H9 (cell line): ENCODE measurements at places on chromosomes 1 and 21. TPM values are rescaled to one million over a fixed set of nuclear protein-coding genes. Genes with fewer than 3 reads are reported as not detected.

- H3K27ac ChIP-seq, result no peak overlapping the region
- H3K27me3 ChIP-seq, result no peaks in the 10 kb centered on the region
- H3K4me3 ChIP-seq, result no peak overlapping the region
- DNase-seq, result no peak
Observed at GRCh38 chr1:118290046-118290445, 105.0 kb upstream of the SPAG17 start.

DNA sequence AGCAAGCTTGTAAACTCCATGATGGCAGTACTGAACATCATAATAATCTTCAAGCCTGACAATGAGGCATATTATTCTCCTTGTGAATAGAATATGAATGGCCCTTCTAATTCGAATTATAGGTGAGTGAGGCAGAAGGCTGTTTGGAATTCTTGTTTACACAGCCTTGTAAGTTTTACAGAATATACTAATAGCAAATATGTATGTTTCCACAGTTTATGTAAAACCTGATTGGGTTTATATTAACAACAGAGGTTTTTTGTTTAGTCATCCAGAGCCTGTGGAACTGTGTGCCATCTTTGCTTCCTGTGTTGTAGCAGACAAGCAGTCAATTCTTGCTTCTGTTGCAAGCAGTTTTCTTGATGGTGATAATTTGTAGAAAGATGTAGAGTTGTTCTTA is 8.0 kb downstream of the OSBPL9 start:
- no peak overlapping the region for H3K27ac ChIP-seq
- DNase-seq, result no peak
- no peaks in the 10 kb centered on the region for H3K36me3 ChIP-seq
- H3K4me3 ChIP-seq, result no peak overlapping the region

- no peaks in the 10 kb centered on the region for H3K36me3 ChIP-seq
- H3K4me3 ChIP-seq, result peak overlapping the region; percentile 50
- peaks cover 2% of the 10 kb centered on the region; the same call in 1 of the 2 replicates for H3K4me1 ChIP-seq
- no peak overlapping the region for H3K27ac ChIP-seq
Observed at GRCh38 chr1:51421964-51422363, 91.6 kb upstream of the TTC39A start.

- no peaks in the 10 kb centered on the region for H3K27me3 ChIP-seq
- H3K27ac ChIP-seq, result no peak overlapping the region
- no peak for DNase-seq
- no peaks in the 10 kb centered on the region for H3K36me3 ChIP-seq
- H3K4me1 ChIP-seq, result peaks cover 3% of the 10 kb centered on the region; the same call in 1 of the 2 replicates
Observed at GRCh38 chr1:216805953-216806352, 82.7 kb upstream of the ESRRG start.

- no peak for DNase-seq
- H3K27ac ChIP-seq, result no peak overlapping the region
- H3K27me3 ChIP-seq, result no peaks in the 10 kb centered on the region
- H3K4me3 ChIP-seq, result no peak overlapping the region
- peaks cover 20% of the 10 kb centered on the region; the same call in 1 of the 2 replicates for H3K4me1 ChIP-seq
- H3K36me3 ChIP-seq, result no peaks in the 10 kb centered on the region
Observed at GRCh38 chr1:66351913-66352312, 182.0 kb upstream of the SGIP1 start.

GRCh38 chr21:35473496-35473895 is 424.4 kb upstream of the RUNX1 start:
- peaks cover 5% of the 10 kb centered on the region; the same call in 1 of the 2 replicates for H3K4me1 ChIP-seq
- H3K4me3 ChIP-seq, result no peak overlapping the region
- DNase-seq, result no peak
- no peaks in the 10 kb centered on the region for H3K27me3 ChIP-seq
- H3K36me3 ChIP-seq, result no peaks in the 10 kb centered on the region; the same call in 2 of the 3 replicates

- no peak for DNase-seq
- H3K36me3 ChIP-seq, result peaks cover 7% of the 10 kb centered on the region
- no peak overlapping the region for H3K27ac ChIP-seq
Observed at GRCh38 chr1:172628401-172628800, 30.5 kb upstream of the FASLG start.

- H3K27me3 ChIP-seq, result no peaks in the 10 kb centered on the region
- no peak overlapping the region for H3K27ac ChIP-seq
- no peaks in the 10 kb centered on the region for H3K4me1 ChIP-seq
- H3K4me3 ChIP-seq, result no peak overlapping the region
- no peaks in the 10 kb centered on the region for H3K36me3 ChIP-seq
- DNase-seq, result no peak
Observed at GRCh38 chr1:82445827-82446226, 645.1 kb downstream of the ADGRL2 start.

- H3K27ac ChIP-seq, result no peak overlapping the region
- H3K4me1 ChIP-seq, result no peaks in the 10 kb centered on the region
- no peak for DNase-seq
- H3K4me3 ChIP-seq, result no peak overlapping the region
- H3K27me3 ChIP-seq, result no peaks in the 10 kb centered on the region
Observed at GRCh38 chr1:10074059-10074851, 41.5 kb downstream of the UBE4B start.

DNA sequence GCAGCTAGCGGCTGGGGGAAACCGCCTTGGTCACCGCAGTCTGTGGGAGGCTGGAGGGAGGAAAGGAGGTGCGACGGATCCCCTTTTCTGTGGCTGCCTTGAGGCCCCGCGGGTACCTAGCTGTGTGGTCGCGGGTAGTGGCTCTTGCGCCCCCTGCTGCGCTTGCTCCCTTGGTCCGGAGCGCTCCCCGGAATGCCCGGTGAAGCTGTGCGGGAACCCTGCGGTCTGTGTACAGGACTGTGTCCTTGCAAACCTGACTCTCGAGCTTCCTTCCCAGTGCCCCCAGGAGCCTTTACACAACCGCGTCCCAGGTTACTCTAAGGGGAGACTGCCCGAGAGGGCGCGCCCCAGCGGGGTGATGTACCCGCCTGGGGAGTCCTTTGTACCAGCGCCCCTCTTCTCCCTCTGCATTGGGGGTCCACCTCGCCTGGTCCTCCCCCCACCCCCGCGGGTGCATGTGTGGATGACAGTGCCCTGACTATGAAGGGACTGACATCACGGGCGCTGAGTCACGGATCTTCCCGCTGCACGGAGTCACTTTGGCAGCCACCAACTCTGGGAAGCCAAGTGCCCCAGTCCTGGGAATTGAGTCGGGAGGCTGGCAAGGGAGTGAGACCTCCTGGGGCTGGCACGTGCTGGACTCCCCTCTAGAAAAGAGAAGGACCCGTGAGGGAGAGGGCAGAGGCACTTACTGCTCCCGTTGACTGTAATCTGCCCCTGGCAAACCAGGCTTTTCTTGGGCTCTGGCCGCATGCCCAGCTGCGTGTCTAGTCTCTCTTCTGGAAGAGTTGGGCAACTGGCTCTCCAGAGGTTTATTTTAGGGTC is 816 bp downstream of the IL6R start:
- peak overlapping the region; percentile 79 for H3K4me3 ChIP-seq
- no peaks in the 10 kb centered on the region; the same call in 1 of the 2 replicates for H3K4me1 ChIP-seq
- H3K27me3 ChIP-seq, result peaks cover 6% of the 10 kb centered on the region; the same call in 1 of the 2 replicates
- no peaks in the 10 kb centered on the region for H3K36me3 ChIP-seq
- no peak for DNase-seq

DNA sequence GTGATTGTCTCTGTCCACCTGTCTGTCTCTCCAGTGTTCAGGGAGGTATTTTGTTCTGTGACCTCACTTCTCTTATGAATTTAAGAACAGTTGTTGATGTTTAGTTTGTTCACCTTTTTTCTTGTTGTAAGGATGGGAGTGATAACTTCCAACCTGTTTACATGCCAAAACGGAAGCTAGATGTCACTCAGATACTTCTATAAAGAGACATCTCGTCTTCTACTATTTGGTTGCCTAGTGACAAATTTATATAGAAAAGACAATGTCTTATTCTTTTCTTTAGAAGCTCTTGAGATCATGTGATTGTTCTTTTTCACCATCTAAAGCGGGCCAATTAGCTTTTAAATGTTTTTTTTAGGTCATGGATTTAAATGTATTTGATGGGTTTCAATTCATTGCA is 33.8 kb downstream of the PRSS38 start:
- H3K4me3 ChIP-seq, result no peak overlapping the region
- DNase-seq, result no peak
- H3K36me3 ChIP-seq, result no peaks in the 10 kb centered on the region
- no peaks in the 10 kb centered on the region for H3K4me1 ChIP-seq
- no peaks in the 10 kb centered on the region for H3K27me3 ChIP-seq
- H3K27ac ChIP-seq, result no peak overlapping the region

GRCh38 chr1:64033667-64034220 is 169.7 kb upstream of the UBE2U start:
- H3K4me1 ChIP-seq, result peaks cover 2% of the 10 kb centered on the region; the same call in 1 of the 2 replicates
- H3K27me3 ChIP-seq, result no peaks in the 10 kb centered on the region
- H3K4me3 ChIP-seq, result no peak overlapping the region

GRCh38 chr21:33733601-33734000 is 91.3 kb downstream of the ITSN1 start:
- peaks cover 25% of the 10 kb centered on the region for H3K36me3 ChIP-seq
- no peak for DNase-seq
- no peak overlapping the region for H3K27ac ChIP-seq
- H3K4me1 ChIP-seq, result no peaks in the 10 kb centered on the region; the same call in 1 of the 2 replicates

GRCh38 chr1:37844536-37844935 is 14.9 kb downstream of the MTF1 start:
- H3K4me3 ChIP-seq, result no peak overlapping the region
- no peaks in the 10 kb centered on the region for H3K4me1 ChIP-seq
- DNase-seq, result no peak
- H3K36me3 ChIP-seq, result peaks cover 8% of the 10 kb centered on the region
- H3K27ac ChIP-seq, result no peak overlapping the region

DNA sequence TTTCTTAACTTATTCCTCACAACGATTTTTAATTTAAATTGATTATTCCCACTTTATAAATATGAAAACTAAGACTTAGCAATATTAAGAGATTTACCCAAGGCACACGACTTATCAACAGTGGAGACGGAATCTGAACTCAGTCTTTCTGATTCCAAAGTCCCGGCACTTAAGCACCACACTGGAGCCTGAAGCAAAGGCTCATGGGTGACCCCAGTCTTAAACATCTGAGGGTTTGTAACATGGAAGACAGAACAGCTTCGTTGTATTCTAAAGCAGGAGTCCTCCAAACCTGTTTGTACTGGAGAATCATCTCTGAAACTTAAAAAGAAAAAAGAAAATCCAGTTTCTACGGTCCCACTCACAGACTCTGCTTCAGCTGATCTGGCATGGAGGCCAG is 519.5 kb downstream of the SMYD3 start:
- no peak for DNase-seq
- no peak overlapping the region for H3K4me3 ChIP-seq
- 0 out of 2 replicates have a peak, but pooled peaks cover 3% of the 10 kb centered on the region for H3K4me1 ChIP-seq
- no peaks in the 10 kb centered on the region for H3K36me3 ChIP-seq

DNA sequence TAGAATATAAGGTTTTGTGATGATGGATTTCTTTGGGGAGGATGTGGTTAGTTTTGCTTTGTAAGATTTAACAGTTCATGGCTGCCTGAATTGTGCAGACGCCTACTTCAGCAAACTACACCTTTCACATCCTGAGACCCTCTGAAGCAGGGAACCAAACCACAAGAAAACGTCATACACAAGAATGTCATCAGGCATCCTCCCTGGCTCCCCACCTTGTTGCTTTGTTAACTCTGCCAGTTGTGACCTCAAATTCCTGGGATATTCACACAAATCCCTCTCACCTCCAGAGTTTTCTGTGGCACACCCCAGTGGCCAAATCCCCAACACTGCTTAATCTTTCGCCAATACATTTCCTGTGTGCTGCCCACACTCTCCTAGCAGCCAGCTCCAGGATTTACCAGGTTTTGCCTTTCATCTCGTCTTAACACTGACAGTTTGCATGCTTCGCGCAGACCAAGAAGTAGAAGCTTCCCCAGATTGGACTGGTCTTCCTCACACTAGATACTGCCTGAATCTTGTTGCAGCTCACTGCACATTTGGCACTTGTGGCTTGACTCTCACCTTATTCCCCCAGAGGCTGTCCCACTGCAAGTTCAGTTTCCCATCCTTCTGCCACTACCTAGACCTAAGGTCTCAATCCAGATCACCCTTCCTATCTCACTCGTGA is 51.1 kb upstream of the CTTNBP2NL start:
- no peak overlapping the region for H3K27ac ChIP-seq
- no peak for DNase-seq
- H3K4me3 ChIP-seq, result no peak overlapping the region

- no peaks in the 10 kb centered on the region for H3K36me3 ChIP-seq
- H3K4me3 ChIP-seq, result peak overlapping the region; percentile 90
- H3K27ac ChIP-seq, result no peak overlapping the region
- DNase-seq, result peak; percentile 94
Observed at GRCh38 chr1:111739925-111740765, 950 bp upstream of the INKA2 start.

DNA sequence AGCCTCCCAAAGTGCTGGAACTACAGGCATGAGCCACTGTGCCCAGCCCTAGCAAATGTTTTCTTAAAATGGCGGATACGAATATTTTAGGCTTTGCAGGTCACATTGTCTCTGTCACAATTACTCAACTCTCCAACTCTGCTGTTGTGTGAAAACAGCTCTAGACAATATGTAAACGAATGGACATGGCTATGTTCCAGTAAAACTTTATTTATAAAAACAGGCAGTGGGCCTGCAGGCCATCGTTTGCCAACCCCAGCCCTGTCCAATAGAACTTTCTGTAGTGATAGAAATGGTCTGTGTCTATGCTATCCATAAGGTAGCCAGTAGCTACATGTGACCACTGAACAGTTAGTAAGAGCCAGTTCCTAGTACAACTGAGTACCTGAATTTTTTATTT is 4.3 kb upstream of the FBXO6 start:
- no peaks in the 10 kb centered on the region; the same call in 1 of the 2 replicates for H3K4me1 ChIP-seq
- no peaks in the 10 kb centered on the region for H3K27me3 ChIP-seq
- H3K4me3 ChIP-seq, result no peak overlapping the region
- peaks cover 43% of the 10 kb centered on the region for H3K36me3 ChIP-seq

- no peak for DNase-seq
- no peak overlapping the region for H3K4me3 ChIP-seq
- H3K27ac ChIP-seq, result no peak overlapping the region
- no peaks in the 10 kb centered on the region for H3K27me3 ChIP-seq
- no peaks in the 10 kb centered on the region for H3K36me3 ChIP-seq
Observed at GRCh38 chr1:76659171-76659940, 207.9 kb upstream of the ST6GALNAC5 start.

DNA sequence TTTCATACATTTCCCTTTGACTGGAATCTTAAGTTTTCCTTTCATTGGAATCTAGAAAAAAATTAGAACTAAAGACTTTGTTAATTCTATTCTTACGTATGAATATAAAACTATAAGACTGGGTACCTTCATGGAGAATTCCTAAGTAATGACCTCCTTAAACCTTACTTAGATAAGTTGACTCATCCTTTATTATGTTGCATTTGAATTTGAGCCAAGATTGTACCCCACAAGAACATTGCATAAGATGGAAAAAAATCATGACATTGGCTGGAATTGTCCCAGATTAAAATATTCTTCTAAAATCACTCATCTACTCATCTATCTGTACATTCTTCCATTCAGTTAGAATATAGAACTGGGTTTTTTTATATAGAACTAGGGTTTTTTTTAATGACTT is 137.4 kb downstream of the C1orf21 start:
- H3K4me3 ChIP-seq, result no peak overlapping the region
- H3K4me1 ChIP-seq, result no peaks in the 10 kb centered on the region
- DNase-seq, result no peak

CLCA1 gene
- not detected in 2 replicates for total RNA-seq

SLC25A34 gene
- 0.94 and 1.5 TPM in 2 replicates for total RNA-seq

PER3 gene
- 9.0 and 9.3 TPM in 2 replicates for total RNA-seq

DENND4B gene
- total RNA-seq, result 82.8 and 84.6 TPM in 2 replicates

OPN3 gene
- total RNA-seq, result 8.6 and 10.0 TPM in 2 replicates

ZNF326 gene
- total RNA-seq, result 39.0 and 39.9 TPM in 2 replicates

PLK3 gene
- total RNA-seq, result 14.7 and 15.9 TPM in 2 replicates

UBASH3A gene
- not detected in 2 replicates for total RNA-seq

CFHR2 gene
- total RNA-seq, result not detected in 2 replicates
